ENCODE measurements at places on chromosomes 6 and 20.

DNA sequence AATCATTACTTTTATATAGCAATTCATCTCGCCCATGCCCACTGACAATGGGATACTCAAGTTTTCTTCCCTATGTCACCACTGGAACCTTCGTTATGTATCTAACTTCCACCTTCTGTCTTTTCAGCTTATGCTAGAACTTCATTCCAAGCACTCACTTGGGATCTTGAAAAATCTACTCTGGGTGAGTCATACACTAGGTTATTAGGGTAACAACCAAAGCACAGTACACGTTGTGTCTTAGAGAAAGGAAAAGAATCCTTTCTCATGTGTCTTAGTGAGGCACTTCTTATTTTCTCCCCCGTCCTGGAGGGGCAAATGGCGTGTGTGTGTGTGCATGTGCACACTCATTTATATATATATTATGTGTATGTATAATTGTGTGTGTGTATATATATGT is 18.3 kb upstream of the FAM162B start:
- DNase-seq = no peak

- DNase-seq = no peak
Measured at GRCh38 chr6:107421696-107422256, 37.6 kb downstream of the PDSS2 start.

DNA sequence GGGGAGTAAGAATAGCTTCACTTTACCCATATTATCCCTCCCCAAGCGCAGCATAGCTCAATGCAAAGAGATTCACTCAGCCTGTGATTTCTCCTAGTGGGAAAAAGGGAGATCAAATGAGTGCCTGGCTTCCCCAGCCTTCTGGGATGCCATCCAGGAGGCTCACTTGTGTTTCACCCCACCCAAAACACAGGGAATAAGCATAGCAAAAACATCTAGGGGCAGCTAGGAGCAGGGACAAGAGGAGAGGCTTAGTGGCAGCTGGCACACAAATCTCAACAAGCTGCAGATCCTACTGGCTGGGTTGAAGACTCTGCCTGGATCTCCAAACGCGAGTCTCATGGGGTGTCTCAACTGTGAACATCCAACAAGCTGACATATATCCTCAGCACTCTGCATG is 715.8 kb downstream of the RNF144B start:
- DNase-seq = no peak

- no peak for DNase-seq
Measured at GRCh38 chr20:62296724-62297448, 5.9 kb upstream of the ADRM1 start.

DNA sequence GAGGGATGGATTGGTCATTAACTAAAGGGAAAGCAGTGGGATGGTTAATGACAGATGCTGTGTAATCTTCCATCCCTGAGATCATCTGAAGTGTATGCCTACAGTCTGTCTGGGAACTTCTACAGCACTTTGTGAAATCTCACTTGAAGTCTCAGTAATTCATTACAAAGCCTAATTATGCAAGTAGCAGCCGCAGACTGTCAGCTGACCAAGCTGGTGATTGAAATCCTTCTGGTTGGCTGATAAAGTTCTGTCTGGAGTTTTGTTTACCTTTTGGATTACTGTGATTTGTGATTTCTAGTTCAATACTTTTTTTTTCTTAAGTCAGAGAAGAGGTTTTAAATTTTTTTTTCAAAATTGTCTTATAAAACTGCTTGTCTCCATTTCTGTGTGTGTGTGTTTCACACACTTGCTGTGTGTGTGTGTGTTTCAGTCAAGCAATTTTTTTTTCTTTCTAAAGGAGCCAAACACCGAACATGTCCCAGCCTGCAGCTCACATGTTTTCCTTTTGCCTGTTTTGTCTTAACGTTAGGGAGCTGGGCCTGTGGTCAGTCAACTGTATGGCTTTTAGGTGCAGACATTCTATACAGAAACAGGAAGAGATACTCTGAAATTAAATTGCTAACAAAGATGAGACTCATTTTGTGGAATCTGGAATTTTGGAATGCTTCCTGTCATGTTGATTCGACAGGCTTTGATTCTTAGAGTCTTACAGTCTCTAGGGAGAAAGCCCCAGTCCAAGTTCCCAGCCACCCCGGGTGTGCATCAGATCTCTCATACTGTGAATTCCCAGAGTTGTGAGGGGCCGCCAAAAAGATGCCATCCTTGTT is 28.5 kb upstream of the ADGRF4 start:
- peak; percentile 5 for DNase-seq

- DNase-seq = no peak
Measured at GRCh38 chr6:39847221-39847620, 55.0 kb downstream of the DAAM2 start.

GRCh38 chr6:100336876-100337275 is 127.8 kb downstream of the SIM1 start:
- DNase-seq = no peak
